ENCODE measurements at places on chromosomes 6 and 20.

- no peak for DNase-seq
These were observed 6.8 kb downstream of the TFAP2B start for GRCh38 chr6:50825375-50826036.

GRCh38 chr20:63661108-63661507 lies 3.0 kb downstream of the RTEL1 start:
- no peak for DNase-seq

DNA sequence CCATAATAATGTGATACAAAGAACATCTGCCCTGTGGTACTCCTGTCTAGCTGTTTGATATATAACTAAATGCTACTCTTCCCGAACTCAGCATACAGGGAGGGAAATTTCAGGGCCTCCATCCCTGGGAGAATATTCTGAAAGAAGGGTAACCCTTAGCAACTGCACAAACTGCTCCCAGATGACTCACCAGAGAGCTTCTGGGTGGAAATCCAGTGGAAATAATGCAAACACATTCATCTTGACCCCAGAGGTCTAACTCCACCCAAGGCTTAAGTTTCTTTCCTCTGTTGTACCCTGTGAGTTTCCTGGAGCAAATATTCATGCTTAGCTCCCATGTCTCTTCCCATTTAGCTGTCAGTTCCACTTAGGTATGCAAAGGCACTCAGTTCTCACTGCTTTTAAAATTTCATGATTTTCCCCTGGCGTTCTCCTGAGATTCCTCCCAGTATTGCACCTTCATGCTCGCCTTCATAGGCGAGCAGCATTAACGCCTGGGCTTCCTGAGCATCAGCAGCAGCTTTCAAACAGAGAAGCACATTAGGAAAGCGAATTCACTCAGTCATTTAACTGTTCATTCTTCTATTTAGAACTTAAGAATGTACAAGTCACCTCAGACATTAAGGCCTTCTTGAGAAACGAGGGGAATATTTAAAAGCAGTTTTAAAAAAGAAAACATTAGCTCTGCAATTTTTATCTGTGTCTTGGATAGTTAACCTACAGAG lies 43.8 kb upstream of the LAMA4 start:
- DNase-seq: no peak

GRCh38 chr20:52275181-52275691 lies 83.7 kb upstream of the ZFP64 start:
- no peak for DNase-seq

DNA sequence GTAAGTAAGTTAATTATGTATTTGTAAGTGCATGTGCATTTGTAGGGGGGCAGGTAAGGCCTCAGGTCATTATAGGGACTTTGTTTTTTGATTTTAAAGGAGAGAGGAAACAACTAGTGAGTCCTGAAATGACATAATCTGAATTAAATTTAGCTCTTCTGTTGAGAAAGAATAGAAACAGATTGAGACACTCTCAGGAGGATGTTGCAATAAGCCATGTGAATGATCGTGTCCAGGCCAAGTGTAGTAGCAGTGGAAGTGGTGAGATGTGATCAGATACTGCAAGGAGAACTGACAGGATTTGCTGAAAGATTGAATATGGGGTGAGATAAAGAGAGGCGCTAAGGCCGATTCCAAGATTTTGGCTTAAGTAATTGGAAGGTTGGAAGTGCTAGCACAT lies 2.6 kb upstream of the CENPW start:
- peak; percentile 87 for DNase-seq

- no peak for DNase-seq
These were observed 979.0 kb downstream of the KIF16B start for GRCh38 chr20:15594158-15594695.

- DNase-seq: no peak
These were observed 705.7 kb upstream of the SLC35B3 start for GRCh38 chr6:9140951-9141460.
